Effector memory CD4-positive, alpha-beta T cell (primary cell): ENCODE measurements at places on chromosomes 1 and 21.

- DNase-seq, result no peak
Observed at GRCh38 chr1:11898831-11899467, 27.3 kb downstream of the KIAA2013 start.

DNA sequence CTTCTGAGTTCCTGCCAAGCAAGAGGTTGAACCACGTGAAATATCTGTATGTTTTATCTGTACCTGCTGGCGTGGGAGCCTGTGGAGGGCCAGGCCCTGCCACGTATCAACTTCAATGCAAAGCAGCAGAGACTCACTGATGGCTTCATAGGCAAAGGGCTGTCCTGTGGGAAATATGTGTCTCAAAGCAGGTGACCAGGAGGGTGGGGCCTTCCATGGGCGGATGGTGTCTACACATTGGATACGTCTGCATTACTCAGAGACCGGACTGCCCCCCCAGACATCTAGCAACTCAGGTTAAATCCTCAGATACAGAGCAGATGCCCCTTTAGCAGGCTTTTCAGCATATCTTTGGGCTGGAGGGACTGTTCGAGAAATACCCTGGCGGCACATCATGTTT is 210.8 kb upstream of the C1orf174 start:
- DNase-seq, result no peak

DNA sequence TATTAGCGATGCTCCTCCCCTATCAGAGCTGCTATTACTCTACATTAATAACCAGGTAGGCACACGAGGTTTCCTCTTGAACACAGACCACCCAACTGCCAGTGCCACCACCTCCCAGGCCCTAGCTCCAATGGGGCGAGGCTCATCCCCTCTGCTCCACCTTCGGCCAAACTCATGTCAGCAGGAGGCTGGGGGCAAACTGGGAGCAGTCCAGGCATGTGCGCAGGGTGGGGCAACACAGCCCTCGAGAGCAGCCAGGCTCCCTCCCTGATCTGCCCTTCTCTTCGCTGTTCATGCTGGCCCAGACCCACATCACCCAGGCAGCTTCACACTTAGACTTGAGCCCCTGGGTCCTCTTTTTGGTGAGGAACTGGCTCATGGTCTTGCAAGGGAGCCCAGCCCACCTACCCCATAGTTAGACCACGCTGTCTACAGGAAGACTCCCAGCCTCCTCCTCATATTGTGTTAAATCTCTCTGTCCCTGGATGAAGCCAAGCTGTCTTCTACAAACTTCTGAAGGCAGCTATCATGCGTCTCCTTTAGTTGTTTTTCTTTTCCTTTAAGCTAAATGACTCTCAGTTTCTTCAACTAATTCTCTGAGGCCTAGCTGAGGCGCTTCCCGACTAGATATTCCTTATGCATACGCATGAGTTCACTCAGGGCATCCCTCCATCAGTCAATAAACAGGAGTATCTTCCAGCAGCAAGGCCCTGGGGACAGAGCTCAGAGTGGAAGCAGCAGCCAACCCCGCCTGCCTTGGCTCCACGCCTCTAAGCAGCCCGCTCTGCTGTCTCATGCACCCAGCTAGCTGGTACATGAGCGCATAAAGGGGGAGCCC is 12.0 kb downstream of the TMEM9 start:
- no peak for DNase-seq

DNA sequence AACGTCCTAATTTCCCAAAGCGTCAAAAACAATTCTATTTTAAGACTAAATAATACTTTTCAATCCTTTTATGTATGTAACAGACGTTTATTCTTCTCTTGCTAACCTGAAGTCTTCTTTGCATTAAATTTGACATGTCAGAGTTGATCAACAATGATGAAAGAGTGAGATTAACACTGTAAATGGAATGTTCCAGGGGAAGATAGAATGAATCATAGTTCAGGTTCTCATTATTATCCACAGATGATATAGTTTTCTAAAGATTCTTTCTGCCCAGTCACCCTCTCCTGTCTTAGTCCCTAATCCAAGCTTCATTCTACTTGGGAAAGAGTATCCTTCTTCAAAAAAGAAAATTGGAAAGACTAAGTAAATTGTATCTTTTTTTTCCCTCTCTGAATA is 38.9 kb downstream of the SDCCAG8 start:
- no peak for DNase-seq

DNA sequence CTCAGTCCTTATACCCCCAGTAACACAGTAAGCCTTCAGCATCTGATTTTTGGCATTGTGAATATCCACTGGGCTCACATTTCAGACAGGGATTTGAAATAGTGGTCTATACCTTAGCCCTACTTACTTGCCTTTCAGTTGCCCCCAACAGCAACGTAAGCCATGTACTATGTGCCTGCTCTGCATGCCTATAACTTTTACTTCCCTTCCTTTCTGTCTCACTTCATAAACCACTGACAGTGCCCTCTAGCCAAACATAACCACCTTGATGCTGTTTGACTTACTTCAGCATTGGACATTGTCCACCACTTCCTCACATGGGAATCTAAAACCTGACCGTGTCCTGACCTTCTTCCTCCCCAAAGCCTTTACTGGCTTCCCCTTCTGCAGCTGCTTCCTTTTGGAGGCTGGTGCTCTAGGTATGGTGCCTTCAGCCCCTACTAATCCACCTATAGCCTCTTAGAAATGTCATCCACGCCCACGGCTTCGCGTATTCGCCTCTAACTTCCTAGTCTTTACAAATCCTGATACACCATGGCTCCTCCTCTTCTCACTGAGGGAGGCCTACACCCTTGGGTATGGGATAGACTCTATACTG is 3.6 kb upstream of the ZNF672 start:
- DNase-seq, result no peak

DNA sequence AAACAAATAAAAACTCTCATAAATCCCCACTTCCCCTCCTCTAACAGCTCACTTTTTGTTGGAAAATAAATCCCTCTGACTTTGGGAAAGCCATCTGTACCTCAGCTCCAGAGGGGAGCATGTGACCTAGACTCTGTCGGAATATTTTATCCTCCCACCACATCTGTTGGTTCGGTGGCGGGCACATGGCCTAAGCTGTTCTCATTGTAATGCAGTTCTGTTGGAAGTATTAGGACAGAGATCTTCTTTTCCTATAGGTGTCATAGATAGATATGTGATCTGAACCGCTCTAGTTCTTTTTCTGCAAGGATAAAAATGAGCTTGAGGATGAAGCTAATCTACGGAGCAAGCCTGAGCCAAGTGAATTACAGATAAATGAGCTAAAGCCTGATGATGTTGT is 50.5 kb upstream of the EPS8L3 start:
- DNase-seq, result no peak
